Hippocampal formation (tissue), 2 donors: ENCODE measurements at places on chromosomes 2 and 18.
A peak's percentile ranks its signal among the peaks of the same experiment; 100 is the strongest.

GRCh38 chr2:216149741-216150140 is 40.6 kb downstream of the XRCC5 start:
- no peak for DNase-seq

DNA sequence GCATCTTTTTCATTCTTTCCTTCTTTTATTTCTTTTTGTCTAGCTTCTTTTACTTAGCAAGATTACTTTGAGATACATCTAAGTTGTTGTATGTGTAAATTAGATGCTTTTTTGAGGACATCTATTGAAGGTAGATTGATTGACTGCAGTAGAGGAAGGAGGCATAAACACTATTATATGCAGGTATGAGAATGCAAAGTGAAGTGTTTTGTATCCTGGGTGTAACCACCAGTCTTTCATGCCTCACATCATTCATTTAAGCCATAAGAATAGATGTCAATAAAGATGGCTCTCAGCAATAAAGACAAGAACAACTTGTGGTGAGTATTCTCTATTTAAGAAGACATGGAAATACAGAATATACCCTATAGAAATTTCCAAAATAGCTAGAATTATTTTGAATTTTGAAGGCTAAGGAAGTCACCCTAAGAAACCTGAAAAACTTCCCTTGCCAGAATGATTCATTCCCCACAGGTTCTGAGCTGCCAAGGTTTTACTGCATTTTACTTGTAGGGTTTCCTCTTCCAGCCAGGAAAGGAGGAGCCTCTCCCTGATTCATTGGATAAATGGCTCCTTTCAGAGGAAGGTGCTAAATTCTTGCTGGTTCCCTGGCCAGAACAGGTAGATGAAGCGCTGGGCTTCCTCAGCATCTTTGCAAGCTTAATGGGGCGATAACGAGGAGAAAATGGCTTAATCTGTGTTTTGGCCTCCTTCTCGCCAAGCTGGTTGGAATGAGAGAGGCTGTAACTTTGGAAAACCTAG is 279.8 kb upstream of the SLC14A2 start:
- no peak for DNase-seq

GRCh38 chr18:6382963-6383362 is 31.7 kb downstream of the L3MBTL4 start:
- DNase-seq = no peak

GRCh38 chr2:183113630-183114029 is 10.6 kb upstream of the NUP35 start:
- no peak for DNase-seq

GRCh38 chr2:216633616-216634369 is 573 bp downstream of the IGFBP2 start:
- no peak for DNase-seq

DNA sequence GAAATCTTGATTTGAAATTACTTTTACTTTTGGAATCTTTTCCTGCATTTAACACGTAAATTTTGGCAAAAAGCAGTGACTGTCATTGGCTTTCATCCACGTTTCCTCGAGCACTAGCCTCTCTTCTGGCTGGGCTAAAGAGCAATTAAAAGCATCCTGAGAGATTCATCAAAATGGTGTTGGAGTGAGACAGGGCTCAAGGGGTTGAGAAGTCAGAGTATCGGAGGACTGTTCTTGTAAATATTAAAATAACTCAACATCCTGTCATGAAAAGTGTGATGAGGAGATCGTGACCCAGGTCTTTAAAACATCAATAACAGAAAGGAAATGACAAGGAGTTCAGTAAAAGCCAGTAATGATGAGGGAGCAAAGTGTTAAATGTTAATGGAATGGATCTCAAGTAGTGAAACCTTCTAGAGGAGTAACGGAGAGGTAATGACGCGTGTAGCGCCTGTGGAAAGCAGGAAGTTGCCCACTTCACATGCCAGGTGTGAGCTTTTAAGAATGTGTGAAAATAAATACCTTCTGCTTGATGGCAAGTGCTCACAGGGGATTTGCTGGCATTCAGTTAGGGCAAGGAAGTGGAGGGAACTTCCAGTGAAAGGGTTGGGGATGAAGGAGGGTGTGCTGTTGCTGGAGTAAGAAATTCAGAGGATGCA is 754.4 kb downstream of the ADCYAP1 start:
- DNase-seq = no peak

DNA sequence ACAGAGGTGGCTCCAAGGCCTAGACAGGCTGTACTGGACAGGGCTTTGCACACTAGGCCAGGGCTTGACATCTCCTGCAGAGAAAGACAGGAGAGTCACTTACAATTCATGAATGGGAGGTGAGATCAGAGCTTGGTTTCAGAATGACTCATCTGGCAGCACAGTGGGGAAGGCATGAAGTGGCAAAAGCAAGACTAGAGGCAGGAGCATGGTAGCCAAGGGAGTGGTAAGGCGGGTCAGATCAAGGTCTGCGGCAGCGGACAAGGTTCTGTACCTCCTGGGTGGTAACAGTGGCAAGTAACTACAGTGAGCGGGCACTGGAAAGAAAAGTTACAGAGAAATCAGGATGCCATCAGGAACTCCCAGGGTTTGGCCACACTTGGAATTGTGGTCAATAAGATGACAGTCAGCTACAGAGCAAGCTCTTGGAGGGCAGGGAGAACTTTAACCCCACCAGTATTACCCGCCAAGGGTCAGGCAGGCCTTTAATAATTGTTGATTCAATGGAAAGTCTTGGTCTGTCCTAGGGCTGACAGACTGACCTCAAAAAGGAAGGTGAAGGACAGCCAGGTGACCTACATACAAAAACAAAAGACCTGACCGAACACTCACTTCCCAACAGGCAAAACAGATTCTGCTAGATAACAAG is 5.7 kb downstream of the MCFD2 start:
- DNase-seq = no peak

DNA sequence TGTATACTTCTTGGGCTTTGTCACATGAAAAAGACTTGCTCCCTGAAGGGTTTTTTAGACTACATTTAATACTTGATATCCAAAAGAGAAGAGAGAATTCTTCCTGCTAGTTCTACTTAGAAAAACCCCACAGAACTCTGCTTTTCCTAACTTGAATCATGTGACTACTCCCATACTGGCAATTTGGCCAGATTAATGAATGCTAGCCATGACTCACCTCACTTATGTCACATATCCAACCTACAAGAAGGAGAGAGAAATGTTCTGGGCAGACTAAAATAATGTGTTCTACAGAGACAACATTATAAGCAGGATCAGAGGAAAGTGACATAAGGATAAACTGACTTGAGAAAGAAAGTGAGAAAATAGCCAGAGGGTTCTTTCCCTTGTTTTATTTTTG is 249.3 kb upstream of the GULP1 start:
- DNase-seq = no peak

DNA sequence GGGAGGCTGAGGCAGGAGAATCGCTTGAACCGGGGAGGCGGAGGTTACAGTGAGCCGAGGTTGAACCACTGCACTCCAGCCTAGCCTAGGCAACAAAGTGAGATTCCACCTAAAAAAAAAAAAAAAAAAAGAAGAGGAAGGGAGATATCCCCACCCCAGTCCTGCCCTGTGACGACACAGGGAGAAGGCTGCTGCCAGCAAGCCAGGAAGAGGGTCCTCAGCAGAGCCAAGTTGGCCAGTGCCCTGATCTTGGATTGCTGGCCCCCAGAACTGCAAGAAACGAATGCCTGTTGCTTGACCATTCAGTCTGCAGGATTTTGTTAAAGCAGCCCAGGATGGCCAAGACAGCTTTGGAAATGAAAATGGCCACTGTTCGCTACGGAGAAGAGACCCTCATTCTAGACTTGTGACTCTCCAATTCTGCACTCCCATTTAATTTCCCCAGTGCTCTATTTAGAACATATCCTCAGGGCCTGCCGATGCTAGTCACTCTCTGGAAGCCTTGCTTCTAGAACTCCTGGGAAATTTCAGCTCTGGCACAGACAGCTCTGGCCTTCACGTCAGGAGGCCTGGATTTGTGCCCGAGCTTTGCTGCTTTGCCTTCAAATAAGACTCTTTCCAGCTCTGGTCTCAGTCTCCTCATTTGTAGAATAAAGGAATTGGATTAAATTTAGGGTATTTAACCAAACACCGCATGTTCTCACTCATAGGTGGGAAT is 15.7 kb upstream of the AMMECR1L start:
- peak; percentile 52 for DNase-seq

- no peak for DNase-seq
Measured at GRCh38 chr2:59791004-59791618, 762.3 kb downstream of the BCL11A start.

DNA sequence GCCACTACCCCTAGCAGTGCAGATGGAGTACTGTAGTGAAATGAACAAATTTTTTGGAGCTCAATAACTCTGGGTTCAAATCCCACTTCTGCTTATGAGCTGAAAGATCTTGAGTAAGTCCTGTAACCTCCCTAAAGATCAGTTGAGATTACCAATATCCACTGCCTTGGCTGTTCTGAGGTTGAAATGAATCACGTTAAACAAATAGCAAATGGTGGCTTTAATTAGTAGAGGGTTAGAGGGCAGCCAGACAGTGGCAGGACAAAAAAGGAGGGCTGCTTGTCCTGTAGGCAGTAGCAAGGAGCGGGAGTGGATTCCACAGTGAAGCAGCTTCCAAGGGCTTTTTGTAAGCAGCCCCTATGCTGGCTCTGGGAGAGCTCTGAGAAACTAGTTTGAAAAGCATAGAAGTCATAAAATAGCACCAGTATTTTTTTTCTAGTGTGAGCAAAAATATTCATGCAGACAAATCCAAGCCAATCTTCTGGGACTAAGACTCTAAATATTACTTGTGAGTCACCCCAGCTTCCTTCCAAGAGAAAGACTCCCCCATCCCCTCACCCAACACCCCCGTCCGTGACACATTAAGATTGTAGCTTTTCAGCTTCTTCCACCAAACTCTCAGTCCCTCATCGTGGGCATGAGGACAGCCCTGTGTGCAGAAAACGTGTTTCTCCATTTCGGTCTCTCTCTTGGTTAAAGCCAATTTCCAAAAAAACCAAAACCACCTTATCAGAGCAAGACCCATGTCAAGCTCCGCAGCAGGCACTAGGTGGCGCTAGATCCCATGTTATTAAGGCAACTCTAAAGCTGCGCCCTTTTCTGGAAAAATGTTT is 123.5 kb upstream of the LGALSL start:
- DNase-seq = peak; percentile 84

DNA sequence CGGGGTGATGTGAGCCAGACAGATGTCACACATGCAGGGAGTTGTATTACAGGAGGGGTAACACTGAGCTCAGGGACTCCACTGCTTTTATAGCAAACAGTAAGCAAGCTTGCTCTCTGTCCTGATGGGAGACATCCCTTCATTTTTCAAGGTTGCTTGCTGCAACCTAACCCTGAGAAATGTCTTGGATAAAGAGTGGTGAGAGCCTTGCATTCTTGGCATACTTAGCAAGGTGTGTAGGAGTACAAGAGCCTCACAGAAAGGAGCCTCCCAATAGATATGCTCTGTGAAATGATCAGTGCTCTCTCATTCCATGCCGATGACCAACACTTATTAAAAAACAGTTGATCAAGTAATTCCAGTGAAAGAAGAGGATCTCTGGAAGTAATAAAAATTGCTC is 8.1 kb downstream of the PFN4 start:
- no peak for DNase-seq

- DNase-seq = no peak
Measured at GRCh38 chr2:174059884-174060244, 94.7 kb upstream of the SP3 start.

GRCh38 chr18:65257149-65257548 is 493.7 kb upstream of the CDH7 start:
- no peak for DNase-seq

GRCh38 chr2:211789982-211790381 is 748.6 kb downstream of the ERBB4 start:
- DNase-seq = no peak

GRCh38 chr2:219461047-219461514 is 26.4 kb downstream of the SPEG start:
- DNase-seq = no peak

DNA sequence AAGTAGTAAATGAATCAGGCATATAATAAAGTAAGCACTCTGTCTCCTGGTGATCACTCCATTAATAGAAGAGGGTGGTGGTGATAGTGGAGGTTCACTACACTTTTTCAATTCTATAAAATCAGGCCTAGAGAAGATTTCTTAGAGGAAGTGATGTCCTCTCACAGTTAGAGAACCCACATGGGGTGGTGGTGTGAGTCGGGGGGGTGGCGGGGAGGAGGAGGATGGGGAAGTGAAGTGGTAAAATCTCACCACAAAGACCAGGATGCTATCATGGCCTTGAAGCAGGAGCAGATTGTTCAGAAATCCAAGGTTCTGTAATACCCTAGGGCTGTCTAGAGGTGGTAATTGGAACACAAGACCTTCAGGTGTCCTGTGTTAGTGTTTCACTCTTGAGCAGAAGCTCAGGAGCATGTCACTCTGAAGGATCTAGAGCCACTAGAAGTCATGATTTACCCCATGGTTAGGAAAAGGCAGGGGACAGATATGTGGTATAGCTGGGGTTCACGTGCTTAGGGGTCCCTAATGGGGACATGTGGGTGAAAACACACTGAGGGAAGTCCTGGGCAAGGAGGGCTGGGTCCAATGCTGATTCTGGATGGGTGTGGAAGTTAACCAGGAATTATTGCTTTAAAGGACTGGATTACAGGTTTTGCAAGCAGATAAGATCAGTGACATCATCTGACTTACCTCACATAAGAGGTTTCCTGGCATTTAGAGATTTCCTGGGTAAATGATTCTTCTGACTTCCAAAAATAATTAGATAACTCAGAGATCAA is 31.0 kb downstream of the RNF125 start:
- DNase-seq = no peak

- DNase-seq = no peak
Measured at GRCh38 chr18:40243607-40244006, 1711.4 kb upstream of the PIK3C3 start.

- no peak for DNase-seq
Measured at GRCh38 chr2:65700720-65701119, 268.3 kb upstream of the SPRED2 start.

GRCh38 chr2:204313256-204313655 is 232.0 kb upstream of the PARD3B start:
- DNase-seq = no peak

DNA sequence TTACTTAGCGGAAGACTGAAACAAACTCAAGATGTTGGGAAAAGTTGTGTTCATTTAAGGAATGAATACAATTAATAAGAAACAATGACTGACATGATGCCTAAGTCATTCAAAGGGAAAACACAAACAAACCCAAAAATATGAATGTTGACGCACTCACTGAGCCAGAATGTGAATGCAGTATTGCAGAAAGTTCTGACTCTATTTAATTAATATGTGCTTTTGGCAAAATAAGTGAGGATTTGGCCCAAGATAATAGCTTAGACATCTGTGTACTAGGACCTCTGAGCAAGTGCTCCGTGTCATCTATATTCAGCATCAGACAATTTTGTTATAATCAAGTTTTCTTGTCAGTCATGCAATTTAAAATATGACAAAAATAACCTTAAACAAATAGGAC is 1138.8 kb upstream of the NXPH2 start:
- DNase-seq = no peak
